ENCODE measurements at places on chromosomes 16 and 17.
A peak's percentile ranks its signal among the peaks of the same experiment; 100 is the strongest.

GRCh38 chr17:22217135-22217534, 524.8 kb downstream of the KCNJ18 start:
- DNase-seq: no peak

DNA sequence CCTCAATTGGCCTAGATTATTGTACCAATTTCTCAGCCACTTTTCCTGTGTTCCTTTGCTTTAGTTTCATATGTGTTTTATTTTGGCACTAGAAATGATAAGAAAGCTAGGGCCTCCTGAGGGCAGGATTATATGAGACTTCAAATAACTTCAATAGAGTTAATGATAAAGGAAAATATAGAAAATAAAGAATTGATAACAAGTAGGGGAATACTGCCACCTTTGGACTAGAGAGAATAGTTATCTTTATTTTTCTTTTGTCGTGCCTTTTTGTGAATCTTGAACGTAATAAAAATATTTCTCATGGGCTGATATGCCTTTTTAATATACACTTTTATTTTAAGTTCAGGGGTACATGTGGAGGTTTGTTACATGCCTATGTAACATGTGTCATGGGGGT, 29.3 kb upstream of the RBL2 start:
- DNase-seq: no peak

GRCh38 chr16:17747081-17747756, 276.5 kb upstream of the XYLT1 start:
- no peak for DNase-seq

GRCh38 chr17:57133486-57133885, 48.4 kb downstream of the AKAP1 start:
- no peak for DNase-seq

DNA sequence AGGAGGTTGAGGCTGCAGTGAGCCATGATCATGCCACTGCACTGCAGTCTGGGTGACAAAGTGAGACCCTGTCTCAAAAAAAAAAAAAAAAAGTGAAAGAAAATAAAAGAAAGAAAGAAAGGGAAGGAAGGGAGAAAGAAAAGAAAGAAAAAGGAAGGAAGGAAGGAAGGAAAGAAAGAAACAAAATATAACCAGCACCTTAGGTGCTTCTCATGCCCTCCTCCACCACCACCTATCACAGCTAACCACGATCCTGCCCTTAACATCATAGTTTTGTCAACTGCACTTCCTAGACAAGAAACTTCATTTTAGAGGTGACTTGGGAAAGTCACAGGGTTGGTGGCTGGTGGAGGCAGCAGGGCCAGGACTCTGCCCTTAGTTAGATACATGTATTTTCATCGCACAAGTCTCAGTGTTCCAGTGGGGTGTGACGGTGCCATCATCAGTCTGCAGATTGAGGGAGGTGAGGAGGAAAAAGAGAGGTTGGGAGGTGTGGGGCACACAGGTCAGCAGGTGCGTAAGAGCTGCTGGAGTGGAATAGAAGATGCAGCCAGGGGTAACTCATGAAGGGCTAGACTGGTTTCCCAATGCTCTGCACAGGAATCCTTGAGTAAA, 10.0 kb downstream of the SUPT4H1 start:
- no peak for DNase-seq

DNA sequence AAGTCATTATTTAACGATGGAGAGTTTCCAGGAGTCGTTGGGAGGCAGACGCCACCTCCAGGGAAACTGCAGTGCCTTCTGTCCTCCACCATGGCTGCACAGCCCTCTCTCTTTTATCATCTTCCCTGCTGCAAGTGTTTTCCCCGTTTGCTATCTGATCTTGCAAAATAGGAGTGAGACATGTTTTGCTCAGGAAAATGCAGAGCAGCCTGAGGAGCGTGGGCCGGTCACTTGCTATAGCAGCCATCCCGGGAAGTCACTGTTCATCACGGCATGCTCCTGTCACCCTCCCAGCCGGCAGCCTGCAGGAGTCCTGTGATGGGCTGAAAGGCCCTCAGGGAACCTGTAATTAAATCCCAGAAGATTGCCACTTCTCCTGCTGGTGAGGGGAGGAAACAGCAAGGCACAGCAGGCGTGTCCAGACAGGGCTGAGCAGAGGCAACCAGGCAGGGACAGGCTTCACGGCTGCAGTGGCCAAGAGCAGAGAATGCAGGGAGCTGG, 143.1 kb downstream of the GSG1L start:
- no peak for DNase-seq

- DNase-seq: peak; percentile 25
Observed at GRCh38 chr17:49494986-49495841, at the start of gene NGFR. TSS of gene NGFR (plus strand) at chr17:49495293. CDS start at chr17:49495418, 125 bp downstream.

- DNase-seq: no peak
Observed at GRCh38 chr17:15971098-15971678, 26.3 kb downstream of the ADORA2B start.

- DNase-seq: no peak
Observed at GRCh38 chr17:79593636-79594035, 17.2 kb downstream of the RBFOX3 start.

All from bone marrow (tissue), 2 donors.